ENCODE measurements at places on chromosomes 12 and 14.

DNA sequence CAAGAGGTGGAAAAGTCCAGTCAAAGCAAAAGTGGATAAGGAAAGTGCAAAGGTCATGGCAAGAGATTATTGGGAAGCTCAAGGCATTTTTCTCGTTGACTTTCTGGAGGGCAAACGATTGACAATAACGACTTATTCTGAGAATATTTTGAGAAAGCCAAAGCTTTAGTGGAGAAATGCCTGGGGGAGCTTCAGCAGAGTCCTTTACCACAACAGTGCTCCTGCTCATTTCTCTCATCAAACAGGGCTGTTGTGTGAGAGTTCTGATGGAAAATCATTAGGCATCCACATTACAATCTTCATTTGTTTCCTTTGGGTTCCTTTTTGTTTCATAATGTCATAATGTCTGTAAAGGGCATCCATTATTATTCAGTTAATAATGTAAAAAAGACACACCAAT, 26.9 kb downstream of the PRB3 start:
- DNase-seq: no peak

GRCh38 chr14:77098529-77099353, 683 bp downstream of the CIPC start:
- no peak for DNase-seq

- no peak for DNase-seq
These were observed 105.0 kb upstream of the RASSF8 start for GRCh38 chr12:25853316-25854095.

DNA sequence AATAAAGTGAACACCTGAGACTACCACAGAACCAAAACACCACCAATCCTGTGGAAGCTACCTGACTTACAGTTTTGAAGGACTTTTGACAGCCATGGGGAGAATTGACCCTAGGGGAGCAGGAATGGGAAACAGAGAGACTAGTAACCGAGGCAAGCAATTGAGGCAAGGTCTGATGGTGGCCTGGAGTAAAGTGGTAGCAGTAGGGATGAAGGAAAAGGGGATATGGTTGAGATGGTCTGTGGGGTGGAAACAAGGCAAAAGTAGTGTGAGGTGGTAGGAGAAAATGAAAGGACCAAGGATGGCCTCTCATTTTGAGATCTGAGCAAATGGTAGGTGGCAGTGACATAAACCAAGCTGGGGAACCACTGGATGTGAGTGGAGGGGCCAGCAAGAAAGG, 4.2 kb upstream of the IRF9 start:
- no peak for DNase-seq

DNA sequence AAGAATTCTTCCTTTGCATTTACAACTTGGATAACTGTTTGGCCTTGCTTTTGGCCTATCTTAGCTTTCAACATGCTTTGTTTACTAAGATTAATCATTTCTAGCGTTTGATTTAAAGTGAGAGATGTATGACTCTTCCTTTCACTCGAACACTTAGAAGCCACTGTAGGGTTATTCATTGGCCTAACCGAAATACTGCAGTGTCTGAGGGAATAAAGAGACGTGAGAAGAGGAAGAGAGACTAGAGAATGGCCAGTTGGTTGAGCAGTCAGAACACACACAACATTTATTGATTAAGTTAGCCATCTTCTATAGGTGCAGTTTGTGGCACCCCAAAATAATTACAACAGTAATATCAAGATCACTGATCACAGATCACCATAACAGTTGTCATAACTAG, 62.3 kb upstream of the CCDC175 start:
- no peak for DNase-seq
